ENCODE measurements at places on chromosomes 7 and 10. TPM values are rescaled to one million over a fixed set of nuclear protein-coding genes. Genes with fewer than 3 reads are reported as not detected.

VOPP1 gene
- 44.7 TPM for polyA plus RNA-seq

XPNPEP1 gene
- 201 TPM for polyA plus RNA-seq

COL1A2 gene
- 45.2 TPM for polyA plus RNA-seq

WDR91 gene
- polyA plus RNA-seq = 11.2 TPM

NKX2-3 gene
- polyA plus RNA-seq = not detected

NPFFR1 gene
- 0.02 TPM for polyA plus RNA-seq

GRIFIN gene
- polyA plus RNA-seq = not detected

RNF148 gene
- polyA plus RNA-seq = 0.11 TPM

GIMAP5 gene
- not detected for polyA plus RNA-seq

MSRB2 gene
- 13.9 TPM for polyA plus RNA-seq

CLDN15 gene
- 7.6 TPM for polyA plus RNA-seq

SLC26A3 gene
- not detected for polyA plus RNA-seq

RNLS gene
- polyA plus RNA-seq = 12.7 TPM

ING3 gene
- polyA plus RNA-seq = 3.1 TPM

IFIT2 gene
- polyA plus RNA-seq = not detected

GRM8 gene
- polyA plus RNA-seq = 1.8 TPM

STEAP4 gene
- 0.02 TPM for polyA plus RNA-seq

AOAH gene
- polyA plus RNA-seq = 0.08 TPM

ZC3HAV1 gene
- polyA plus RNA-seq = 15.6 TPM

MMRN2 gene
- polyA plus RNA-seq = 1.1 TPM

TEX47 gene
- not detected for polyA plus RNA-seq

PTPRN2 gene
- 2.6 TPM for polyA plus RNA-seq

AGAP4 gene
- polyA plus RNA-seq = 16.9 TPM

PLCE1 gene
- polyA plus RNA-seq = 0.06 TPM

PKD1L1 gene
- polyA plus RNA-seq = 0.46 TPM

MRC1 gene
- polyA plus RNA-seq = 0.02 TPM

CHCHD2 gene
- 300 TPM for polyA plus RNA-seq

CALN1 gene
- 5.5 TPM for polyA plus RNA-seq

IGFBP3 gene
- 12.1 TPM for polyA plus RNA-seq

INA gene
- polyA plus RNA-seq = 17.1 TPM

VAX1 gene
- not detected for polyA plus RNA-seq

LRRD1 gene
- not detected for polyA plus RNA-seq

TWIST1 gene
- polyA plus RNA-seq = 0.29 TPM

HYAL4 gene
- not detected for polyA plus RNA-seq

SUFU gene
- polyA plus RNA-seq = 7.1 TPM

PALD1 gene
- polyA plus RNA-seq = 13.3 TPM

WASL gene
- polyA plus RNA-seq = 7.7 TPM

All from H1 (cell line).